ENCODE measurements at places on chromosomes 2 and 18.
A peak's percentile ranks its signal among the peaks of the same experiment; 100 is the strongest.

- DNase-seq = no peak
Observed at GRCh38 chr18:58239879-58240278, 195.9 kb downstream of the NEDD4L start.

- no peak for DNase-seq
Observed at GRCh38 chr2:99451280-99451679, 38.5 kb downstream of the REV1 start.

DNA sequence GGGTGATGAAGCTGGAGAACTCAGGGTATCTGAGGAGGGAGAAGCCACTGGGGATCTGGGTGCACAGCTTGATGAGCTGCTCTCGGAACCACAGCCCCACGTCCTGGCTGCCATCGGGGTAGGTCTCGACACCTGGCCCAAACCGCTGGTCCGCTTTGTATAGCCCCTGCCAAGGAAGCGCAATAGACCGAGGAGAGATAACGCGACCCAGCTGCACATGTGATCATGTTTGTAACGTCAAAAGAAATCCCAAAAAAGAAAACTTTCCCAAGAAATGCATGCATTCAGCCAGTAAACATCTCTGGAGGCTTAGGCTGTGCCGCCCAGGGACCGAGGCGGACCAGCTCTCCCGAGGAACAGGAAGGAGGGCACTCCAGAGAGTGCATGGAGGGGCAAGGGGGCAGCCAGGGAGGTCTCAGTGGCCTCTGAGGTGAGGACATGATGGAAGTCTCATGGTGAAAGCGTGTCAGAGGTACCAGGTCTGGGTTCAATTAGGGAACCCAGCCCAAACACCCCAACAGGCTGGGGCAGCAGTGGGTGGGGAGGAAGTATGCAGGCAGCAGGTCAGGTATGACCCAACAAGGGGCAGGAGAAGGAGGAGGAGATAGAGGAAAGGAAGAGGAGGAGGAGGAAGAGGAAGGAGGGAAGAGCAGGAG lies 28.3 kb downstream of the ANKMY1 start:
- no peak for DNase-seq

DNA sequence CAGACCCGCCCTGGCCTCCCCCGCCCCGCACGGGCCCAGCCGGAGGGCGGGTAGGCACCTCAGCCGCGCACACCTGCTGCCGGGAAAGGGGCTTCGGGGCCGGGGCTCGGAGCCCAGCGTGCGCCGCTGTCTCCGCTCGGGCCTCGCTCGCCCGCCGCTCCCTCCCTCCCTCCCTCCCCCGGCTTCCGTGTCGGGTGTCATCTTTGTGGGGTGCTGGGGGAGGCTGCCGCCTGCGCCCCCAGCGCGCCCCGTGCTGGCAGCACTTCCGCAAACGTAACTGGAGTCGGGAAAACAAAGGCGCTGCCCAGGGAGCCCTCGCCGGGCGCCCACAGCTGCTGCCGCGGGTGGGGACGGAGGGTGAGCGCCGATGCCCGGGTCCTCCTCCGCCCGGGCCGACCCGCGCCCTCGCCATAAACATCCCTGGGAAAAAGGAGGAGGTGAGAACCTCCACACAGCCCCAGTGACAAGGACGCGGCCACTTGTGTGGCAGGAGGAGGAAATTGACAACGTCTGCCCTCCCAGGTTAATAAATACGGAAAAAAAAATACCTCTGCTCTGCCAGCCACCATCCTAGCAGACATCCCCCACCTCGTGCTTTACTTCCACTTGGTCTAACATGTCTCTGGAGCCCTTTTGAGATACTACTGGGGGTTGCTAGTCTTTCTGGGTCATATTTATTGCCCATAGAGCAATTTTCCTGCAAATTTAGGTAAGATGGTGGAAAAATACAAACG lies 550 bp downstream of the MFSD6 start:
- DNase-seq = no peak

DNA sequence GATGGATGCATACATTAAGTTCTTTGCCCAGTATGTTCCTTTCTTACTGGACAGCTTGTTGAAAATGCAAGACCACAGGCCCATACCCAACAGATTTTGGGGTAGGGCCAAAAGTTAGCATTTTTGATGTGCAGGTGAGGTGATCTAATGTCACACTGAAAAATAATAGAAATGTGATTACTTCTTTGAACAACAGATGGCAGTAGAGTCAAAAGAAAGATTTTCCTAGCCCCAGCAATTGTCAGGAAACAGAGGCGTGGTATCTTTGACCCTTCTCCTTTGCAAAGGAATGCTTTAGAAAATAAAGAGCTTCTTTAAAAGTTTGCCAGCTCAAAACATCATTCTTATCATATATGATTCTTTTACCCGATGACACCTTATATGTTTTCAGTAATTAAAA lies 343.6 kb upstream of the SYT4 start:
- peak; percentile 22 for DNase-seq

DNA sequence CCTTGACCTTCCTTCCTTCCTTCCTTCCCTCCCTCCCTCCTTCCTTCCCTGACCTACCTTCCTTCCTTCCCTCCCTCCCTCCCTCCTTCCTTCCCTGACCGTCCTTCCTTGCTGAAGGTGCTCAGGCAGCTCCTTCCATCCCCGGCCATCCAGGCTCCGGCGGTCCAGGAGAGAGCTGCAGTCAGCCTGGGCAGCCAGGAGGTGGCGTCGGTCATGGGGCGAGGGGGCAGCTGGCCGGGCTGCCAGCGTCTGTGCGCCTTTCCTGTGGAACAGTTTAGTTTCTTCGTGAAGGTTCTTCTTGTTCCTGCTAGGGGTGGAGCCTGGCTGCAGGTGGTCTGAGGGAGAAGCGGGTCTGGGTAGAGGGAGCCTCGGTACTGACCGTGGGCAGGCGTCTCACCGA lies 15.7 kb downstream of the GPR35 start:
- DNase-seq = no peak

- DNase-seq = no peak
Observed at GRCh38 chr18:55642191-55642590, 54.2 kb upstream of the TCF4 start.
